Neuronal stem cell (in vitro differentiated cells): ENCODE measurements at places on chromosomes 13 and 19.

DNA sequence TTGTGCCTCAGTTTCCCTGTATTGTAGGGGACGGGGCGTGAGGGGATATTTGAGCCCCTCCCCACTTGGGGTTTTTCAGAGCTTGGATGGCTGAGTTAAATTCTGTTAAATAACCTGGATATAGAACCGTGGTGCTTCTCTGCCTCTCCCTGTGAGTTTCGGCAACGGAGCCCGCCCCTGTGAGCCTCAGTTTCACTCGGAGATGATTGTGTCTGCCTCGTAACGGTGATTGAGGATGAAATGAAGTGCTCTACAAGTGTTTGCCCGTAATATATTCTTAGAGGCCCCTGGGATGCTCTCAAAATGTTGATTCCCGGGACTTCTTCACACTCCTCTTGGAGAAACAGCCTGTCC lies 509 bp downstream of the KXD1 start:
- no peak for DNase-seq
- H3K4me1 ChIP-seq = no peaks in the 10 kb centered on the region
- H3K4me3 ChIP-seq = peak overlapping the region; percentile 70
- H3K27me3 ChIP-seq = no peaks in the 10 kb centered on the region
- H3K27ac ChIP-seq = no peak overlapping the region

DNA sequence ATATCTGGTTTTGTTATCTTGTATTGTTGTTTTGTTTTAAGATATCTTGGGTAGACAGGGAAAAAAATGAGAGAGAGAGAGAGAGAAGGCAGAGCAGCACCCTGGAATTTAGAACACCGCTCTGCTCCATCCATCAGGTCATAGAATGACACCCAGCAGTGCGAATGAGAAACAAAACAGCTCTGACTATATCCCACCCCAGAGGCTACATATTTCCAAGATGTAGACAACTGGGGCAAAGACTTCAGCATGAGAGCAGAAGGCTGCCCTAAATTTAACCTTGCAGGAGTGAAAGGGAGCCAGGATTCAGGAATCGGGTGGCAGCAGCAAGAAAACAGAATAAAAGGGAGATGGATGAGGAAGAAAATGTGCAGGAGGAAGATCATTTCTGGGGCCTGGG lies 46.5 kb downstream of the TNFSF13B start:
- no peak for DNase-seq
- H3K27ac ChIP-seq = no peak overlapping the region
- no peaks in the 10 kb centered on the region for H3K36me3 ChIP-seq
- H3K4me1 ChIP-seq = no peaks in the 10 kb centered on the region
- no peak overlapping the region for H3K4me3 ChIP-seq
- H3K27me3 ChIP-seq = no peaks in the 10 kb centered on the region

GRCh38 chr13:110920038-110920437 lies 5.2 kb upstream of the ANKRD10 start:
- no peaks in the 10 kb centered on the region for H3K36me3 ChIP-seq
- no peak for DNase-seq
- H3K4me1 ChIP-seq = no peaks in the 10 kb centered on the region
- no peaks in the 10 kb centered on the region for H3K27me3 ChIP-seq
- no peak overlapping the region for H3K27ac ChIP-seq

- no peaks in the 10 kb centered on the region for H3K27me3 ChIP-seq
- no peaks in the 10 kb centered on the region for H3K4me1 ChIP-seq
- no peak overlapping the region for H3K4me3 ChIP-seq
- H3K27ac ChIP-seq = no peak overlapping the region
These were observed 26.6 kb upstream of the CALM3 start for GRCh38 chr19:46574533-46574932.

DNA sequence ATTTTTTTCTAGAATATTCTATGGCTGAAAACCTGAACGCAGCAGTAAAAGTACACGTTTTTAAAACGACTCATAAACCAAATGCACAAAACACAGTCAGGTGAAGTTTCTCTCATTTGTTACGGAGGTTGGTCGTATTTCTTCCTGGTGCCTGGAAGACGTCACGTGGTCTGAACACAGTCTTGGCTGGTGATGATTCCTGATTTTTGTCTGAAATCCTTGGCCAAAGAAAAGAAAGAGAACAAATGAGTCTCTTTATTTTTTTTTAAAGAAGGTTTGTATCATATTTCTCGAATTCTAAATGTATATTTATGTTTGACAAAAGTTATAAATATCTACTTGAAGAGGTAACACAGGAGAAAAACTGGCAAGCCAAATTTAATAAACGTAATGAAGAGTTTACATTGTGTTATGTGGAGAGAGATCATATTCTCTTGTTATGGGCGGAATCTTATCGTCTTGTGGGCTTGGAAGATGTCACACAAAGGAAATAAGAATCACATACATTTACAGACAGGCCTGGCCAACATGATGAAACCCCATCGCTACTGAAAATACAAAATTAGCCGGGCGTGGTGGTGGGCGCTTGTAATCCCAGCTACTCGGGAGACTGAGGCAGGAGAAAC lies 10.0 kb upstream of the PNMA8A start:
- peaks cover under 1% of the 10 kb centered on the region for H3K27me3 ChIP-seq
- H3K4me3 ChIP-seq = no peak overlapping the region
- no peak overlapping the region for H3K27ac ChIP-seq
- peaks cover 28% of the 10 kb centered on the region for H3K4me1 ChIP-seq
- DNase-seq = no peak
- no peaks in the 10 kb centered on the region for H3K36me3 ChIP-seq
